Heart left ventricle (tissue), 16 donors: ENCODE measurements at places on chromosomes 3 and 15. TPM values are rescaled to one million over a fixed set of nuclear protein-coding genes. Genes with fewer than 3 reads are reported as not detected.
A peak's percentile ranks its signal among the peaks of the same experiment; 100 is the strongest.

DNA sequence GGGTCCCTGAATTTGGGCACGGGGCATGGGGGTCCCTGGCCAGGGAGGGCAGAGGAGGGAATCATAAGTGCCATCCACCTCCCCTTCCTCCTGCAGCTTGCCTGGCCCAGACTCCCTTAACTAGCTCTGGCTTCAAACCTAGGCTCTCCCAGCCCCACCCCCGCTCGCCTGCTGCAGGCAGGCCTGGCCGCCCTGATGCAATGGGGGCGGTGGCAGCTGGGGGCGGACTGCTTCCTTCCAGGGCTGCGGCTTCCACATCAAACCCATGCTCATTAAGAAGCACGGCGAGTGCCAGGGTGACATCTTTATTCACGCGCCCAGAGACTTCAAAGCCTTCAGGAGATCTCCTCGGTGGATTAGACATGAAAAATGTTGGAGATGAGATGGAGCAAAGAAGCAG is 123.1 kb downstream of the TPRA1 start:
- H3K4me1 ChIP-seq = no peaks in the 10 kb centered on the region
- DNase-seq = no peak
- H3K4me3 ChIP-seq = no peak overlapping the region
- no peaks in the 10 kb centered on the region for H3K36me3 ChIP-seq
- no peak overlapping the region for H3K27ac ChIP-seq

GRCh38 chr3:98551754-98552153 is 20.0 kb downstream of the GPR15 start:
- DNase-seq = no peak
- H3K27me3 ChIP-seq = no peaks in the 10 kb centered on the region
- H3K4me1 ChIP-seq = no peaks in the 10 kb centered on the region
- no peaks in the 10 kb centered on the region for H3K36me3 ChIP-seq
- H3K4me3 ChIP-seq = no peak overlapping the region

Gene FAM174B
- total RNA-seq = 12.3 TPM

GRCh38 chr3:128352326-128352725 is 114.4 kb downstream of the DNAJB8 start:
- no peaks in the 10 kb centered on the region for H3K36me3 ChIP-seq
- no peak overlapping the region for H3K27ac ChIP-seq
- no peak for DNase-seq
- H3K4me3 ChIP-seq = no peak overlapping the region

DNA sequence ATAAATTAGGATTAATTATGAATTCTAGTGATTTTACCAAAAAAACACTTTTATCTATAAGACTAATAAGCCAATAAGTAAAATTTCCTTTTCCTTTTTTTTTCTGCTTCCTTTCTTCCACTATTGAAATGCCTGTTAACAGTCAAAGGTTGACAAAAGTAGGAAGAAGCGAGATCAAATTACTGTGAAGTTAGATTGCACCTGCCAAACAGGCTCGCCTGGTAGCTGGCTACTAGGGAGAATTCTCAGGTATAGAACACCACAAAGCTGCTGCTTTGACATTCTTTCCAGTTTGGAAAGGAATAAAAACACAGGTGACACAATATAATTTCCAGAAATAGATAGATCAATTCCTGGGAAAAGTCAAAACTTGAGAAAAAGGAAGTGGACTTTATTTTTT is 749.0 kb downstream of the NSUN3 start:
- H3K4me1 ChIP-seq = no peaks in the 10 kb centered on the region
- no peak overlapping the region for H3K4me3 ChIP-seq
- H3K27me3 ChIP-seq = no peaks in the 10 kb centered on the region
- H3K36me3 ChIP-seq = no peaks in the 10 kb centered on the region
- no peak for DNase-seq
- H3K27ac ChIP-seq = no peak overlapping the region

DNA sequence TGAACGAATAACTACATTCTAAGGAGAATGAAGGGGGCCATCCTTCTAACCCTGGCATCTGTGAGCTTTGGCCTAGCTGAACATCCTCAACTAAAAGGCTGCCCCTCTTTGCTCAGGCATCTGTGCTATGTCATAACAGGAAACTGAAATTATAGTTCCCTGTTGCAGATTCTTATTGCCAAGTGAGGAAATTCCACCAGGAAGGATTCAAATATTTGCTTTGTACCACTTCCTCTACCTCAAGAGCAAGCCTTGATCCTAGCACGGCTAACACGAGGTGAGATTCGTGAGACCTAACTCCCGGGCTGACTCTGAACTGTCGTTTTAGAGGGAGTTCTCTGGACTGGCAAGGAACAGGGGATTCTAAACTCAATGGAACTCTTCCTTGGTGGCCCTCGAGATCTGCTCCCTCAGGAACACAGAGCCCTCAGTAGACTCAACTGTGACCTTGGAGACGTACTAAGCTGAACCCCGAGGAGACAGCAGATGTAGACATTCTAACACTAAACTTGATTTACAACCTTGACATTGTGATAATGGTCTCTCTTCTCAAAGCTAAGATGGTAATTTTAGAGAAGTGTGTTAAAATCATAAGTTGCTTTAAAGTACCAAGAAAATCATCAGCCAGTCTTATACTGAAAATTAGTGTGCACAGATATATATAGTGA is 4.2 kb downstream of the SPG21 start:
- H3K4me1 ChIP-seq = peaks cover 46% of the 10 kb centered on the region
- H3K27ac ChIP-seq = peak overlapping the region; percentile 56
- H3K27me3 ChIP-seq = no peaks in the 10 kb centered on the region
- peaks cover 18% of the 10 kb centered on the region for H3K36me3 ChIP-seq

- peaks cover 3% of the 10 kb centered on the region for H3K4me1 ChIP-seq
- no peaks in the 10 kb centered on the region for H3K27me3 ChIP-seq
- no peak overlapping the region for H3K4me3 ChIP-seq
Measured at GRCh38 chr3:28777806-28778475, 429.3 kb upstream of the AZI2 start.

Gene GALNT15
- 17.7 TPM for total RNA-seq

Gene FILIP1L
- 88.9 TPM for total RNA-seq

Gene CPNE9
- not detected for total RNA-seq

GRCh38 chr3:195613468-195614069 is 29.8 kb upstream of the APOD start:
- H3K27me3 ChIP-seq = no peaks in the 10 kb centered on the region
- no peak for DNase-seq
- no peak overlapping the region for H3K4me3 ChIP-seq
- no peak overlapping the region for H3K27ac ChIP-seq
